ENCODE measurements at places on chromosomes 16 and 17.

DNA sequence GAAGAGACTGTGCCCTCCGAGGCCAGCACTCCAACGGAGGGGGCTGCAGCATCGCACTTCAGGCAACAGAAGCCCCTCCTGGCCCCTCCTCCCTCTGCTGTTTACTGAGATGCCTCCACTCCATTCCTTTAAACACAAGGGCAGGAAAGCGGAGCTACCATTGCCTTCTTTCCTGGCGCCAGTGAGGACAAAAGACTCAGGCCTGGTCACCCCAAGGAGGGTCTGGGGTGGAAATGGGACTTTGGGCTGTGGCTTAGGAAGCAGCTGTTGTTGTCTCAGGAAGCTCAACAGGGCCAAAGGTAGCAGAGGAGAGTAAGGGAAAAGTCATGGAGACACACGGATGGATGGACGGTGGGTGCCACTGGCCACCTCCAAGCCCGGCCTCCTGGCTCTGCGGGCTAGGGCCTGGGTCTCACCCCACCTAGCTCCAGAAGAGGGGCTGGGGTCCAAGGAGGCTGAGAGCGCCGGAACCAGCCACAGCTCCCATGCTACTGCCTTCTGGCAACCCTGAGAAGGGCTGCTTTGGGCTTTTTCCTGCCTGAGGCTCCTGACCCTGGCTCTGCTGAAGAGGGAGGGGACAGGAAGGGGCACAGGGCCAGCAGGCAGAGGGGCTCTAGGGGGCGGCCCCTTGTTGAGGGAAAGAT is 11.1 kb downstream of the CD300LG start:
- DNase-seq, result no peak

DNA sequence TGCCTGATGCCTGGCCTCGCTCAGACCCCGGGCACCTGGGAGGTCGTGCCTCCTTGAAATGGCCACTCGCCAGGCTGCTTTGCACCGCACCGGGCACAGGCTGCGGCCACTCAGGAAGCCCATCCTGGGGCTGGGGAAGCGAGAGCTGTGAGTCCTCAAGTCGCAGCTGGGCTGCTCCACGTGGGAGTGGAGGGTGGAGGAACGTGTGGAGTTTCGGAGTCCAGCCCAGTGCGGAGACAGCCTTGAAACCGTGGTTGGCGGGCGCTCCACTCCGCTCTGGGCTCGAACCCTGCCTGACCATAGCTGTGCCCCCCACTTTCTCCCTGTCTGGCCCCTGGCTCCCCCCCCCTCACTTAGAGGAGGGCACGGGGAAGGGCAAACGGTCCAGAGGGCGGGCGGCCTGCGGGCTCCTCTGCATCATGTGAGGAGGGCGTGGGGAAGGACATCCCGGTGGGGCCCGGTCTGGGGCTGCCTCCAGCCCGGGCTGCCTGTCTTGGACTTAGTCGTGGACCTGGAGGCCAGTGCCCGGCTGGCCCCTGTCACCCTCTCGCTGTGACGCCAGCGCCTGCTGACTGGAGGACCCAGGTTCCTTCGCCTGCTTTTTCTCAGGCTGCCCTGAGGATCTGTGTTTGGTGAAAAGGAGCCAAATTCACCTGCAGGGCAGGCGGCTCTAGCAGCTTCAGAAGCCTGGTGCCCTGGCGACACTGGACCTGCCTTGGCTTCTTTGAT is 2.5 kb downstream of the UBE2I start:
- no peak for DNase-seq

DNA sequence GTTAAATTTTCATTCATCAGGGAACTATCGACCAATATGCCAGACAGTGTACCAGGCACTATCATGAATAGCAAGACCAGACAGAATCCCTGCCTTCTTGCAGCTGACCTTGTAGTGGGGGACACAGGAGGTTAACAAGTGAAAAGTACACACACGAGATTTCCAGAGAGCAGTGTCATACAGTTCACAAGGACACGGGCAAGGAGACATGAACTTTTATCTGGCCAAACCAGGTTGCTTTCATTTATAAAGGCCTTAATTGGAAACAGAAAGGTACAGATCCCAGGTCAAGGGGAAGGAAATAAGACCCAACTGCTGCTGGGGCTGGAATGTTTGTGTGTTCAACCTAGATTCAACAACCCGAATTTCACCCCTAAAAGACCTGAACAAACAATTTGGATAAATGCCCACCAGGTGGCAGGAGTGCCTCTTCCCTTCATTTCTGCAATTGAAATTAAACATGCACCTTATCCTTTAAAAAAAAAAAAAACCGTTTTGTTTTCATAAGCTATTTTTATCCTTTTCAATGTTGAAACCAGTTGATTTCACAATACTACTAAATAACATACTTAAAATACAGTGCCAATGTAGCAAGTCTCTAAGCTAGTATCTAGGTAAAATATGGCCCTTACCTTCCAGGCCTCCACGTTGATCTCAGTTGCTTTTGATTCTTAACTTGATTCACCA is 65.9 kb downstream of the EMP2 start:
- DNase-seq, result peak; percentile 60

DNA sequence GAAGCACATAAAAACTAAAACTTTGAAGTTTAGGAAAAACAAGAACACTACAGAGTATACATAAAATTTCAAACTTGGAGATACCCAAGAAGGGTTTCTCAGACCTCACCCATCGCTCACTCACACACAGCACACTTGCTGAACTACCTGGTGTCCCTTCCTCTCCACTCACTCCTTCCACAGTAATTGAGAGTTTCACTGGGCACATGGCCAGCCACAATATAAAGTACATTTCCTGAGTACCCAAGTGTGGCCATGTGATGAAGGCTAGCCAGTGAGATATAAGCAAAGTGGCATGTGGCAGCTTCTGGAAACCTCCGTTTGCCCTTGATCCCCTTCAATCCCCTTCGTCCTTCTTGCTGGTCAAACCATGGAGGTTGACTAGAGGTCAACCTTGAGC is 11.9 kb downstream of the TOX3 start:
- no peak for DNase-seq

- no peak for DNase-seq
These were observed 860 bp downstream of the TIGD7 start for GRCh38 chr16:3304370-3304769.

- no peak for DNase-seq
These were observed 3.0 kb downstream of the CCNF start for GRCh38 chr16:2432286-2432685.

- peak; percentile 90 for DNase-seq
These were observed 4.2 kb downstream of the SOCS1 start for GRCh38 chr16:11251525-11252481.

GRCh38 chr17:74043976-74044375 is 159.5 kb upstream of the RPL38 start:
- DNase-seq, result no peak

DNA sequence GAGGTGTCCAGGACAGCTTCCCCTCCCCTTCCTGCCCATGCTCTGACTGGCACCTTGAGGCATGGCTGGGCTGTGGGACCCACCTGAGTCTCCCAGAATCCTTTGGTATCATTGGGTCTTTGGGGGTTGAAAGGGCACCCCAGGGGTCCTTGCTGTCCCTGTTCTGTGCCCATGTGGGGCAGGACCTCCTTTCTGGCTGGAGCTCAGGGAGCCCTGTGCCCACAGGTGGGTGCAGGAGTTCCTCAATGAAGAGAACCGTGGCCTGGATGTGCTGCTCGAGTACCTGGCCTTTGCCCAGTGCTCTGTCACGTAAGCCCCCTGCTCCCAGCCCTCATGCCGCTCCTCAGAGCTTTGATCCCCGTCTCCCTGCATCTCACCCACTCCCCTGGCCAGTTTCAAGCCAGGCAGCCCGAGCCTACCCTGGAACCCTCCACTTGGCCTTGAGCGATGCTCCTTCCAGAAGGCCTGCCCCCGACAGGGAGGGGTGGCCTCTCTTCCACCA is 11.8 kb downstream of the FMNL1 start:
- no peak for DNase-seq

DNA sequence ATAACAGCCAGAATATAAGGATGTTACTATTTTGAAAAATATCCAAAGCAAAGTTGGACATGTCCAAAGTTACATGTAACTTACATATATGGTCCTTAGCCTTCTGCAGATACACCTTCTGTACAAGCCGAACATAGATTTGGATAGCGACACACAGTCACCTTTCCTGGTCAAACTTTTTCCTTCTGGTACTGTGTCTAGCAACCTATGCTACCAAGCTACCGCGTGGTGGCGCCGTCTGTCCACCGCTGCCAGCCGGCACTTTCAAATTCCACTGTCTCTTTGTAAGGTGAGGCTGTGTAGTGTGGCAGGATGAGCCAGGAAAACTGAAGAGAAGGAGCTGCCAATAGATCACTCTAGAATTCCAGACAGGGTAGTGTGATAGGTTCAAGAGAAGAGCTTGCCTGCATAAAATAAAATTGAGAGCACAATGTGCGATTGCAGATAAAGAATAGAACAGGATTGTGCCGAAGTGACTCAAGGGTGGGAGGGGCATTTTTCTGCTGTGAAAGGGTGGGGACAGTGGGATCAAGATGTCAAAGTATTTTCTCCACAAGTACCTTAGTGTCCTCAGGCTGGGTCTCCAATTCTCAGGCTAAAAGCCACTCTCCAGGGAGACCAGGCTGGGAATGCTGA is 366.9 kb downstream of the SLC39A11 start:
- DNase-seq, result peak; percentile 70

Measured in CD4-positive, alpha-beta T cell treated with Interleukin-17A for 4 hours (primary cell).